ENCODE measurements at places on chromosomes 4 and X.

DNA sequence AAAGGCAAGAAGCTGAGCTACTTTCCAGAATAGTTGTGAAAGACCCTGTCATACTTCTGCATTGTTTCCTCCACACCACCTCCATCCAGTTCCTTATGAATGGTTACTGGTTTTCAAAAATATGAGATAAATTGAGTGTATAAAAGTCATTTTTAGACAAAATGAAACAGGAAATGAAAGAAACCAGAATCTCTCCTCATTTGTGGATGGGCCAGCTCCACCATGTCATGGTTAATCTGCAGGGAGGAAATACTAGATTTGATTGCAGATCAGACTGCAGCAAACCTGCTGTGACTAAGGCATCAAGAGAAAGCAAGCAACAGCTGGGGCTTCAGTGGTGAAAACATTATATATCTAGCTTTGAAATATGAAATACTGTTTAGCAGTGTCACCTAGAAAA, 23.8 kb downstream of the F9 start:
- no peak for DNase-seq

DNA sequence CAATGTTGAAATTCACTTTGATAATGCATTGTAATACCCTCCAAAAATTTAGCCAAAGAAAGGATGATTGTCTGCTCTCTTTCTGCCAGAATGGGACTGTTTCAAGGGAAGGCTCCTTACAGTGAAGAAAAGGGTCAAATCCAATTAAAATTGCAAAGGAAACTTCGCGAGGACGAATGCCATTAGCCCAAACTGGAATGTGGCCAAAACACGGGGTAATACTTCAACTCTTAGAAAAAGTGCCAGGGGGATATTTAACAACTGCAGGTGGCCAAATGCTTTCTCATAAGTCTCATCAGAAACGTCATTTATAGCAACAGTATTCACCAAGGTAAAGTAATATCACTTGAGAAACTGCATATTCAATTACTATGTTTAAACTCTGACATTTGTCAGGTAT, 29.0 kb downstream of the NKX3-2 start:
- DNase-seq = no peak

DNA sequence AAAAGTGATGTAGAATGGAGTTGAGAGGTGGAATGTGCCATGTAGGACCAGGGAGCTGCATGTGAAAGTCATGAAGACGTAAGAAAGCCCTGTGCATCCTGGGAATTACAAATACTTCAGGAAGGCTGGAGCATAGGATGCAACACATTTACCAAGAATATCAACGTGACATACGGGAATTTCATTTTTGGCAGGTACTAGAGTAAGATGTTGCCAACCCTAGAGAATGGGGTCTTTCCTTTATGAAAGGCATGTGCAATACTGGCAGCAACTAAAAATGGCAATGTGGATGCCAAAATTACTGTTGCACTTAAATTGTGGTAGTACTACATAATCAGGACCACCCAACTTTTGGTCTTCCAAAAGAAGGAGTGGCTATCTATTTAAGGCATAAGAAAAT, 188.0 kb downstream of the COL25A1 start:
- DNase-seq = no peak

DNA sequence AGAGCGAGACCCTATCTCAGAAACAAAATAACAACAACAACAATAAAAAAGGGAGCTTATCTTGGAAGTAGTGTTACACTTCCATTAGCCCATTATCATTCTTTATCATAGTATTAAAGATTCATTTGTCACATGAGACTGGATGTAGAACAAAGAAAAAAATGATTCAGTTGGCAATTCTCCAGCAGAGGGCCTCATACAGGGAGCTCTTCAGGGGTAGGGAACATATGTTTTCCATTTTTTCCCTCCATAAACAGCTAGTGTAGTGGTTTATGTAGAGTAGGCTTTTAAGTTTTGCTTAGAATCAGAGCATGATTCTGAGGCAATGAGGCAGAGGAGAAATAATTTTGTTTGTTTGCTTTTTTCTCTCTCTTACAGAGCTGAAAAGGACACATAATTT, 5.8 kb downstream of the CPE start:
- no peak for DNase-seq

- DNase-seq = no peak
Measured at GRCh38 chr4:133150486-133151340, 1.6 kb downstream of the PCDH10 start.

GRCh38 chr4:52641854-52642563, 17.1 kb downstream of the USP46 start:
- no peak for DNase-seq

DNA sequence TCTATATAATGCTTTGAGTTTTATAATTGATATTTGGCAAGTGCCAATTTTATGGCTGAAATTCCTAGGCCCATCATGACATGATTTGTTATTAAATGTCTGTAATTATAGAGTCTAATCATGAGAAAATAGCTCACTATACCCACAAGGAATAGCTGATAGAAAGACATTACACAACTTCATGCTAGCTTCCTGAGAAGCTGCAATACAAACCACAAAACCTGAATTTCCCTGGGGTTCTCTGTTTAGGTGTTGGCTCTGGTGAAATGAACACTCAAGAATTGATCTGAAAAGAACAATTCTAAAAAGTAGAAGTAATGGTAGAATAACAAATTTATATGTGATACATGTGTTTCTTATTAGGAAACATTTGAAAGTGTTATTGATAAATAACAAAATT, 169.6 kb downstream of the GASK1B start:
- DNase-seq = no peak

DNA sequence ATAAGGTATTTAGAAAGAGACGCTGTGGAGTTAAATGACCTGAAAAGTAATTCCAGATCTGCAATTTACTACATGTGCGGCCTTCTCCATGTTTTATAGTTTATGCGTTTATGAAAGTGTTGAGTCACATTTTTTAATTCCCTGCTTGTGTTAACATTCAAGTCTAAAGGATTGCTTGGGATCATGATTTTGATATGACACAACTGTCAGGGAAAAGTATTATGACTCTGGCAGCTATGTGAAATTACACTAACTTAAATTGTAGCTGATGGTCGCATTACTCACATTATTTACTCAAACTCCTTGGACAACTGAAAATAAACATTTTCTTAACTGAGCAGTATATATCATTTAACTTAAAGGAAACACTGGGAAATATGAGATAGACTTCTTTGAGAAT, 14.3 kb upstream of the GABRB1 start:
- no peak for DNase-seq

Data from central memory CD4-positive, alpha-beta T cell (primary cell).